ENCODE measurements at places on chromosomes 1 and 21.
A peak's percentile ranks its signal among the peaks of the same experiment; 100 is the strongest.

- H3K4me1 ChIP-seq: no peaks in the 10 kb centered on the region
- H3K27ac ChIP-seq: no peak overlapping the region
- H3K27me3 ChIP-seq: peaks cover 37% of the 10 kb centered on the region
- no peak overlapping the region for H3K4me3 ChIP-seq
Measured at GRCh38 chr1:4652631-4653327, 1.6 kb upstream of the AJAP1 start.

GRCh38 chr1:110515891-110516290 lies 3.1 kb downstream of the KCNA10 start:
- H3K27me3 ChIP-seq: peaks cover 10% of the 10 kb centered on the region
- H3K4me1 ChIP-seq: no peaks in the 10 kb centered on the region
- no peaks in the 10 kb centered on the region for H3K36me3 ChIP-seq
- H3K4me3 ChIP-seq: no peak overlapping the region

GRCh38 chr1:145985502-145986439 lies 10.6 kb downstream of the TXNIP start:
- H3K27ac ChIP-seq: peak overlapping the region; percentile 44
- no peak for DNase-seq
- peak overlapping the region; percentile 16 for H3K4me3 ChIP-seq

GRCh38 chr1:94940738-94941137 lies 13.8 kb upstream of the CNN3 start:
- no peaks in the 10 kb centered on the region for H3K4me1 ChIP-seq
- H3K27ac ChIP-seq: no peak overlapping the region
- peaks cover 5% of the 10 kb centered on the region for H3K27me3 ChIP-seq

GRCh38 chr1:56459260-56459659 lies 120.1 kb downstream of the PLPP3 start:
- H3K4me1 ChIP-seq: no peaks in the 10 kb centered on the region
- no peaks in the 10 kb centered on the region for H3K36me3 ChIP-seq
- no peak for DNase-seq

- peaks cover 7% of the 10 kb centered on the region for H3K27me3 ChIP-seq
- H3K4me1 ChIP-seq: no peaks in the 10 kb centered on the region
Measured at GRCh38 chr1:202671399-202671798, 38.9 kb downstream of the SYT2 start.

GRCh38 chr1:204970937-204971336 lies 72.1 kb upstream of the CNTN2 start:
- no peaks in the 10 kb centered on the region for H3K4me1 ChIP-seq
- DNase-seq: no peak
- no peak overlapping the region for H3K27ac ChIP-seq
- no peaks in the 10 kb centered on the region for H3K36me3 ChIP-seq

DNA sequence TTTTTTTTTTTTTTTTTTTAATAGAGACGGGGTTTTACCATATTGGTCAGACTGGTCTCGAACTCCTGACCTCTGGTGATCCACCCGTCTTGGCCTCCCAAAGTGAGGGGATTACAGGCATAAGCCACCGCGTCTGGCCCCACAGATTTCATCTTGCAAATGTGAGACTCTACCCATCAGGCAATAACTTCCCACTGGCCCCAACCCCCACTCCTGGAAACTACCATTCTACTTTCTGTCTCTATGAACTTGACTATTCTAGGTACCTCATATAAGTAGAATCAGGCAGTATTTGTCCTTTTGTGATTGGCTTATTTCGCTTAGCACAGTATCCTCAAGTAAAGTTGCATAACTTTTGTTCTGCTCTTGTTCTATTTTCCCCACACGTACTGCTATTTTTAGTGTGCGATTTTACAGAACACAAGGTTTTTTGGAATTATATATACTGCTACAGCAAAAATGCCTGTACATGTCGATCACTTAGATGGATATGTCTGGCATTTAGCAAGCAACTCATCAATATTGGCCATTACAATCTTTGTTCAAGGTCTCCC lies 40.2 kb downstream of the ECE1 start:
- DNase-seq: no peak
- peaks cover 58% of the 10 kb centered on the region for H3K36me3 ChIP-seq
- peaks cover 21% of the 10 kb centered on the region for H3K4me1 ChIP-seq
- H3K27ac ChIP-seq: no peak overlapping the region
- H3K4me3 ChIP-seq: no peak overlapping the region
- H3K27me3 ChIP-seq: no peaks in the 10 kb centered on the region

DNA sequence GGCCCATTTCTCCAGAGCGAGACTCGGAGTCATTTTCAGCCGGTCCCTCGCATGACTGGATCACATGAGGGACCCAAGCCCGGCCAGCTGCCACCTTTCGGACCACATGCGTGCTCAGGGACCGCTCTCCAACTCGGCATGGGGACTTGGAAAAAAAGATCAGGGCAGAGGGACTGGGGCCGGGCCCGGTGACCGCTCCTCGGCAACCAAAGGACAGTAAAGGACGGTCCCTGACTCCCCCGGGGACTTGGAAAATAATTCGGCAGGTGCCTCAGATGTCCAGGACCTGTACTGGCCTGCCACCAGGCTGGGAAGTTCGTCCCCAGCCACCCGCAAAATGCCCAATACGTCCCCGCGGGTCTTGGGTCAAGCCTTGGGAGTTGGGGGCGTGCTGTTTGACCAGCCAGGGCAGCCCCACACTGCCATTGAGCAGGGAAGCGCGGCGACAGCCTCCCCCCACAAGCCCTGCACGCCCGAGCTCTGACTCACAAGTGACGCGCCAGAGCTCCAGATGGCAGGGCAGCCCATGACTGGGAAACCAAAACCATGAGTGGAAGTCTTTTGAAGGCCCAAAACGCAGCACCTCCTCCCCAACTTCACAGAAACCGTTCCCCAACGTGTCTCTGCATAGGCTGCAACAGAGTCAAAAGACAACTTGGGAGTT lies 134.5 kb downstream of the LIPI start:
- H3K27ac ChIP-seq: no peak overlapping the region
- no peaks in the 10 kb centered on the region for H3K36me3 ChIP-seq
- H3K4me1 ChIP-seq: no peaks in the 10 kb centered on the region
- no peaks in the 10 kb centered on the region for H3K27me3 ChIP-seq
- no peak for DNase-seq

GRCh38 chr1:9289711-9290485 lies 2.8 kb upstream of the SPSB1 start:
- no peak overlapping the region for H3K27ac ChIP-seq
- peaks cover 4% of the 10 kb centered on the region for H3K36me3 ChIP-seq
- peaks cover 3% of the 10 kb centered on the region for H3K4me1 ChIP-seq
- peaks cover 5% of the 10 kb centered on the region for H3K27me3 ChIP-seq

DNA sequence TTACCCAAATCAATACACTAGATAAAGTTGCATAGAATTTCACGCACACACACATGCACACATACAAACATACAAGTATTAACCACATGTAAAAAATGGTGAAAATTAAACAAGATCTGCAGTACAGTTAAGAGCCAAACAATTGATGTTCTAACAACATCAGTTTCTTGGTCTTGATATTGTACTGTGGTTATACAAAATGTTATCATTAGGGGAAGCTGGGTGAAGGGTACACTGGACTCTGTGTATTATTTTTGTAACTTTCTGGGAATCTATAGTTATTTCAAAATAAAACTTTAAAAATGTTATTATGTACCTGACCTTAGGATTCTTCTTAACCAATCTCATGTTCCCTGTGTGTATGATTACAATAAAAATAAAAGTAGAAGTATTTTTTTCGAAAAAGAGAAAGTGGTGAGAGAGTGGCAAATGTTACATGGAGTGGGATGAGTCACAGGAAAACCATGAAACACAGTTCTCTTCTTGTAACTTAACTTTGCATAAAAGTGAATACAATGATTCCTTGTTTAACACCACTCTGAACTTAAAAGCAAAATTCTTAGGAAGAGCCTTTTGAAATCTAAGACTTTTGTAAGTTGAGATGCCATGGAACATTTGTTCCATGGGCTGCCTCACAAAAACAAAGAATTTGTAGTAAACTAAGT lies 101.6 kb upstream of the RUNX1 start:
- peaks cover 11% of the 10 kb centered on the region for H3K36me3 ChIP-seq
- DNase-seq: no peak
- H3K27ac ChIP-seq: peak overlapping the region; percentile 90
- peak overlapping the region; percentile 66 for H3K4me3 ChIP-seq
- H3K4me1 ChIP-seq: peaks cover 62% of the 10 kb centered on the region
- no peaks in the 10 kb centered on the region for H3K27me3 ChIP-seq

DNA sequence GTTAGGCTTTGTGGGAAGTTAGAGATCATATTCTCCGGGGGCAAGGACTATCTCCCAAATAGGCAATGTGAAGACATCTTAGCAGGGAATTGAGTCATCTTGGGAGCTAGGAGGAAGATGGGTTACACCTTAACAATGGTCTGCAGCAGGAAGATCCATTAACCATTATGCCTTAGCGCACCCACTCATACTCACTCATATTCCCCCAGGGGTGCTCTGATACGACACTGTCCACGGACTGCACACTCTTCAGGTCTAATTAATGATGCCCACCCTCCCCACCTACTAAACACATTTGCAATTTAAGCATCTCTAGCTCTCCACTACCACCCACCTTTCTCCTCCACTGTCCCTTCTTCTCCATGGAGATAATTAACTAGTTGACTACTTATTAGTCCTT lies 857 bp upstream of the AK5 start:
- H3K36me3 ChIP-seq: no peaks in the 10 kb centered on the region
- H3K4me1 ChIP-seq: peaks cover 22% of the 10 kb centered on the region
- peaks cover 12% of the 10 kb centered on the region for H3K27me3 ChIP-seq
- no peak for DNase-seq
- H3K4me3 ChIP-seq: peak overlapping the region; percentile 61
- H3K27ac ChIP-seq: peak overlapping the region; percentile 54

DNA sequence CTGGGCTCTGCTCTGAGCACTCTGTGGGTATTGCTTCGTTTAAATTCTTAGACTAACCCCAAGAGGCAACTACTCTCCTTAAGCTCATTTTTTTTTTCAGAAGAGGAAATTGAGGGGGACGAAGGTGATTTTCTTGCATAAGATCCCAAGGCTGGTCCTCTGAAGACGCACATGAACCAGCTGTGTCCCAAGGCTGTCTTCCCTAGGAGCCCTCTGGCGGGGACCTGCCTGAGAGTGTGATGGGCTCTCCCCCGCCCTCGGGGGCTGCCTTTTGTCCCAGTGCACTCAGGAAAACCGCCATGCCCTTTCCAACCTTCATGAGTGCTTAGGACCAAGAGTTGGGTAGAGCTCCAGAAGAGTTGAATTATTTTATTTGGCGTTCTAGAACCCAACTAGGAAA lies 21.7 kb downstream of the UMODL1 start:
- H3K4me3 ChIP-seq: no peak overlapping the region
- no peaks in the 10 kb centered on the region for H3K36me3 ChIP-seq
- no peaks in the 10 kb centered on the region for H3K27me3 ChIP-seq
- H3K4me1 ChIP-seq: peaks cover 10% of the 10 kb centered on the region
- no peak overlapping the region for H3K27ac ChIP-seq

GRCh38 chr1:174990382-174990999 lies 9.3 kb upstream of the CACYBP start:
- no peaks in the 10 kb centered on the region for H3K27me3 ChIP-seq
- peak overlapping the region; percentile 81 for H3K4me3 ChIP-seq
- H3K4me1 ChIP-seq: peaks cover 25% of the 10 kb centered on the region
- H3K36me3 ChIP-seq: peaks cover 5% of the 10 kb centered on the region

- DNase-seq: no peak
- peaks cover 7% of the 10 kb centered on the region for H3K27me3 ChIP-seq
- no peak overlapping the region for H3K27ac ChIP-seq
- no peaks in the 10 kb centered on the region for H3K36me3 ChIP-seq
Measured at GRCh38 chr1:61007534-61008364, 74.6 kb upstream of the NFIA start.

GRCh38 chr1:87051965-87052364 lies 137.5 kb downstream of the HS2ST1 start:
- peaks cover 10% of the 10 kb centered on the region for H3K36me3 ChIP-seq
- peaks cover 20% of the 10 kb centered on the region for H3K4me1 ChIP-seq
- no peak overlapping the region for H3K4me3 ChIP-seq
- H3K27me3 ChIP-seq: no peaks in the 10 kb centered on the region
- no peak for DNase-seq
- H3K27ac ChIP-seq: no peak overlapping the region

GRCh38 chr1:245469734-245470133 lies 314.9 kb downstream of the KIF26B start:
- H3K27ac ChIP-seq: no peak overlapping the region
- no peak overlapping the region for H3K4me3 ChIP-seq
- no peaks in the 10 kb centered on the region for H3K36me3 ChIP-seq
- peaks cover 2% of the 10 kb centered on the region for H3K27me3 ChIP-seq
- DNase-seq: no peak

DNA sequence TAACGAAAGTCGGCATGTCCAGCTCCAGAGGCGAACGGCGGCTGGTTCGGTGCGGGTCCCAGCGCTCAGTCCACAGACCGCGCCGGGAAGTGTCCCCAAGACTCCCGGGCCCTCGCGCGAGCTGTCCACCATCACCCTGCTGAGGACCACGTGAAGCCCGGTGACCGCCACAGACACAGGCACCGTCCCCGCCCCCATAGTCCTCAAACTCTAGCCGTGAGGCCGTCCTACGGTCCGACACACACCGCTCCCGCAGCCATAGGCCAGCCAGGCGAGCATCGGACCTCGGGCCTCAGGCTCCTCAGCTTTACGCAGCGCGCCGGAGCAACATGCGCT lies 535 bp downstream of the SETD4 start:
- H3K27ac ChIP-seq: peak overlapping the region; percentile 95
- peaks cover 25% of the 10 kb centered on the region for H3K4me1 ChIP-seq
- peak overlapping the region; percentile 92 for H3K4me3 ChIP-seq
- peaks cover 41% of the 10 kb centered on the region for H3K36me3 ChIP-seq
- no peaks in the 10 kb centered on the region for H3K27me3 ChIP-seq

- no peaks in the 10 kb centered on the region for H3K36me3 ChIP-seq
- H3K4me1 ChIP-seq: peaks cover 13% of the 10 kb centered on the region
- H3K27me3 ChIP-seq: peaks cover 19% of the 10 kb centered on the region
- H3K27ac ChIP-seq: no peak overlapping the region
- DNase-seq: peak; percentile 50
- no peak overlapping the region for H3K4me3 ChIP-seq
Measured at GRCh38 chr21:38352536-38353219, 95.9 kb downstream of the KCNJ15 start.

DNA sequence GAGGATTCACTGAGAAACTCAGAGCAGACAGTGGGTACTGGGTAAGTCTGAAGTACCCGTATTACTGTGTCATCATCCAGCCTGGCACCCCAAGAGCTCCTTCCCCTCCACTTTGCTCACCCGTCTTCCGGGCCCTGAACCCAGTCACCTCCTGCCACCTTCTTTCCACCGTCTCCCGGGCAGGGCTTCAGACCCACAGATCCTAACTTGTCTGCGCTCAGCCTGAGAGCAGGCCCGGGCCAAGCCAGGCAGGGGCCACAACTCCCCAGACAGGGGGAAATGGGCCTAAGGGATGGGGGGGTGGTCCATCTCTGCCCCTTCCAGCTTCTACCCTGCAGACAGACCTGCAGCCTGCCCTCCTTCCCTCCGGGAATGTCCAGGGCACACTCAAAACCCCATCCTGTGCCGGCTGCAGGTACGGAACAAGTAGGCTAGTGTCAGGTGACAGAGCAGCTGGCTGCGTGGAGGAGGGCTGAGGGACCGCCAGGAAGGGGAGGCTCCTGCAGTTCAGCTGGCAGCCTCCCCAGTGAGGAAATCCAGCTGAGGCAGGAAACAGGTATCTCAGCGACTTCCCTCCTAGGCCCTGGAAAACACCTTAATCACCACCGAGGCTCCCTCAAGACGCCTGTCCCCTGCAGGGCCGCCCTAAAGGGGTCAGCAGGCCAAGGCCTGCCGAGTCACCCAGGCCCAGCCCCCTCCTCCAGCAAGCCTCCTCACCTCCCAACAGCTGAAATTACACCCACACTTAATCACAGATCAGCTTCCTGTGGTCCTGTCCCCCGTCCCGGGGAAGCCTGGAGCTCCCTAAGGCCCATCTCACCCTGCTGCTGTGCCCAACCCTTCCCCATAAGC lies 3.5 kb downstream of the HSPG2 start:
- no peak overlapping the region for H3K4me3 ChIP-seq
- DNase-seq: no peak
- H3K27ac ChIP-seq: no peak overlapping the region
- H3K27me3 ChIP-seq: peaks cover 15% of the 10 kb centered on the region

Measured in activated naive CD8-positive, alpha-beta T cell treated with anti-CD3 and anti-CD28 coated beads, Interleukin-2, amount 50 U/mL, for 24 hours (primary cell).